ENCODE measurements at places on chromosomes 12 and 14.

DNA sequence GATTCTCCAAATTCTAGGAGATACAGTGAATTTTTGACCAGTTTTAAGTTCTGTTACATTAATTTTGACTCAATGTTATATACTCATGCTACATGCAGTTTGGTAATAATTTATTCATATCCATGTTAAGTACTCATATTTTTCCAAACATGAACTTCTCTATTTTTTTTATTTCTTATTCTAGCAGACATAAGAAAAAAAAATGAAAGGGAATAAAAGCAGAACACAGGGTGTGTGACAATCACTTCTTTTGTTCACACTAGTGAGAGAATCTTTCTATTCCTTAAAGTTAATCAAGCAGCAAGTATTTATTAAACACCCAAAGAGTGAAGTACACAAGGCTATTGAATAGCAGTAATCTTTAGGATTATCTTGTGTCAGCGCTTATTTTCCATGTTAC lies 171.1 kb upstream of the ATP2B1 start:
- DNase-seq = no peak

- DNase-seq = no peak
These were observed 32.3 kb upstream of the ATP23 start for GRCh38 chr12:57909056-57909455.

GRCh38 chr14:35123388-35123703 lies 994 bp downstream of the PRORP start:
- no peak for DNase-seq

DNA sequence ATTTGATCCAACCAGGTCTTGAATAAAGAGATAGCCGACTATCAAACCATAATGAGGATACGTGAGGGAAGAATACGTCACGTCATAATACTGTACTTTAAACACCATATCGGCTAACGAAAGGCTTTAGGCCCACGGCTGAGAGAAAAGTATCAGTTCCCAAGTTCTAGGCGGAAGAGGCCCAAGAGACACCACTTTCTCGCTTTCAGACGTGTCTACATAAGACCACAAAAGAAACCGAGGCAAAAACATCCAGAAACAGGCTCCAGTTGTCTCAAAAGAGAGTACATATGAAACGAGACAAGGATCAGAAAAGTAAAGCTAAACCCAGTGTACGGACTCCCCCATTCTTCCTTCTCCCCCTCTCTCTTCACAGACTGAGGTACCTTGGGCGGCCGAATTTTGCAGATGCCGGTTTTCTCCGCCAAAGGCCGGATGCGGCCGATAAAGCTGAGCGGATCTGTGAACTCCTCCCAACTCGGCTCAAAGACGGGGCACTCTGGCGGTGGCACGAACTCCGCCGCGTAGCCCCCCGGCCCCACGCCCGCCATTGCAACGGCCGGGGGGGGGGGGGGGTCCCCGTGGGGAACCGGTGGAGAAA lies 479 bp downstream of the KDM5A start:
- no peak for DNase-seq

GRCh38 chr12:118065380-118065779 lies 4.4 kb upstream of the WSB2 start:
- no peak for DNase-seq

GRCh38 chr14:75646762-75647161 lies 13.9 kb downstream of the ERG28 start:
- DNase-seq = no peak

- DNase-seq = no peak
These were observed 93.3 kb downstream of the FIGNL2 start for GRCh38 chr12:51755251-51755650.

DNA sequence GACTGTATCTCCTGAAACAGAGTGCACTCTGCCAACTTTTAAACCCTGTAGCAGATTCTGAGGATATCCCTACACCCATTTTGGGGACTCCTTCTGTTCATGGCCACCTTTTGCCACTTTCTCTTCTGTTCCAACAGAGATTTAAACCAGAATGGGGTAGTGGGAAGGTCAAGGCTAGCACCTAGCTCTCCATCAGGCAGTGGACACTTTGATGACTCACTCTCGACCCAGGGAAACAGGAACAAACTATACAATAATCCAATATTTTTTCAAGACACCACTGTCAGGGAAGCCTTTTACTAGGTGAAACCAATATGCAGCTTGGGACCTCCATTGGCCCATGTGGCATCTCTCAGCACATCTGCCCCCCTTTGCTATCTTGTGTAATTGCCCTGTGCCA lies 103.6 kb downstream of the DAAM1 start:
- DNase-seq = no peak

DNA sequence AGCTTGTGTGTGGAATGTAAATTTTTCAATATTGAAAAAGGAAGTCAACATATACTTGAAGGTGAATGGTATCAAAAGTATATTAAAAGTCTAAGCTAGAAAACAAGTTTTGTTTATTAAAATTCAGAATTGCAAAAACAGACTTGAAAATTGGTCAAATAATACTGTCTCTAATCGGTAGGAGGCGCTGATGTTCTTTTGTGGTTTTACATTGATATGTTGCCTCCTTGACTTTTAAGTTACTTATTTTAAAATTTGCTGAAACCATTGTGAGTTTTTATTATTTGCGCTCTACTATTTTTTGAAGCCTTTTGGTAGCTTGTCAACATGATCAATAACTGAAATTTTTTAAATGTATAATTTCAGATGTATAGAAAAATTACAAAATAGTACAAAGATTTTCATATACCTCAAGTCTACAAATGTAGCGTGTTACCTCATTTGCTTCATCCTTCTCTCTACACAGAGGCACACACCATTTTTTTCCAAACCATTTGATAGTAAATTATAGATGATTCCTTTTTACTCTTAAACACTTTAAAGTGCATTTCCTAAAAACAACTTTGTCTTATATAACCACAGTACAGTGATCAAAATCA lies 6.9 kb downstream of the RTRAF start:
- no peak for DNase-seq

DNA sequence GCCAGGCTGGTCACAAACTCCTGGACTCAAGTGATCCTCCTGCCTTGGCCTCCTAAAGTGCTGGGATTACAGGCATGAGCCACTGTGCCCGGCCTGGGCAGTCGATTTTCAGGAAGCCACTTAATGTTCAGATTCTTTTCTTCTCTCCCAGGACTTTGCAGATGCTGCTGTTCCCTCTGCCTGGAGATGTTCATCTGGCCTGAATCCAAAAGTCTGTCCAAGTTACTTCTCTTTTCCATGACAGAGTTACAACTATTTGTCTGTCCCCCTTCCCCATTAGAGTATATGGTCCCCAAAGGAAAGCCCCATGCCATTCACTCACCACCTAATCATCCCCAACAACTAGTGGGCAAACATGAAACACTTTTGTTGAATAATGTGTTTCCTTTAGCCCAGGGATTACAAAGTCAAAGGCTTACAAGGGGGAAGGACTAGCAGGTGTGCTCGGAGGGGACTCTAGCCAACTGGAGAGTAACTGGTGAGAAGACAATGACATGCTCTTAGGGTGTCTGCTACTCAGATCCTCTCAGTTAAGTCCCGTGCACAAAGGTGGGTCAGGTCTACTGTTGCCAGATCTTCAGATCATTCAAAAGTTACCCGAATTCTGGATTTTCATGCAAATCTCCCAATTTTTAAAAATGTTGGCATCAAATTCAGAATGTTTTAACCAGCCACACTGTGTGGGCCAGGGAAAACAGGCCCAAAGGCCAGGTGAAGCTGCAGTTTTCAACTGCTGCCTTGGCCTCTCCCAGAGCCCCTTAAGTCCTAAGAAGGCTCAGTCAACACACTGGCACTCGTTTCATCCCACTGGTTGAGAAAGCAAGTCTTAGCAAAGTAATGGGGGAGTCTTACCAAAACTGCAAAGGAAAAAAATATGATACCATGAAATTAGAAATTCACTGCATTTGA lies 29.6 kb downstream of the NUDT4 start:
- DNase-seq = no peak

- no peak for DNase-seq
These were observed 125.5 kb upstream of the DCN start for GRCh38 chr12:91307957-91308670.

DNA sequence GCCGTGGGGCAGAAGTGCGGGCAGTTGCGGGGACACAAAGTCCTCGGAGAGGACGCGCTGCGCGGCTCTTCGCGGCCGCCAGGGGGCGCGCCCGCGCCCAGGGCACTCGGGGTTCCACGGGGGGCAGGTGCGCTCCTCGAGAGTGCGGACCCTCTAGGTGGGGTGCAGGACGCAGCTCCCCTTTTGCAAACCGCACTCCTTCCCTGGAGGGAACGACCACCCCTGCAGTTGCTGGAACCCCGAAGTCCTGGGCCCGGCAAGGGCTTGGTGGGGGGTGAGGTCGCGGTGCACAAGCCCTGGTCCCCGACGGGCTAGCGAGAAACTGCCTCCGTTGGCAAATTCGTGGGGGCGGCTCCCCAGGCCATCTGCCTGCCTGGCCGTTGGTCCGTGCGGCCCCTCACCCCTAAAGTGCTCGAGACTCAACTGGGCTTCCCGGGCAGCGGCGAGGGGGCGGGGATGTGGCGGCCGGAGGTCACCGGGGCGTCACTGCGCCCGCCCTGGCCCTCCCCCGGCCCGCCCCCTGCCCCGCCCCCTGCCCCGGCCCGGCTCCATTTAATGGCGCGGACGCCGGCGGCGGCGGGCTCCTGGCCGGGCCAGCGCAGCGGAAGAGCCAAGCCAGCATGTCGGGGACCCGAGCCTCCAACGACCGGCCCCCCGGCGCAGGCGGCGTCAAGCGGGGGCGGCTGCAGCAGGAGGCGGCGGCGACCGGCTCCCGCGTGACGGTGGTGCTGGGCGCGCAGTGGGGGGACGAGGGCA lies at the start of gene ADSS1:
ADSS1 (plus strand) TSS at position 579 of the 756 bp plus-strand sequence; CDS start at position 621, 42 bp downstream.
- DNase-seq = no peak

DNA sequence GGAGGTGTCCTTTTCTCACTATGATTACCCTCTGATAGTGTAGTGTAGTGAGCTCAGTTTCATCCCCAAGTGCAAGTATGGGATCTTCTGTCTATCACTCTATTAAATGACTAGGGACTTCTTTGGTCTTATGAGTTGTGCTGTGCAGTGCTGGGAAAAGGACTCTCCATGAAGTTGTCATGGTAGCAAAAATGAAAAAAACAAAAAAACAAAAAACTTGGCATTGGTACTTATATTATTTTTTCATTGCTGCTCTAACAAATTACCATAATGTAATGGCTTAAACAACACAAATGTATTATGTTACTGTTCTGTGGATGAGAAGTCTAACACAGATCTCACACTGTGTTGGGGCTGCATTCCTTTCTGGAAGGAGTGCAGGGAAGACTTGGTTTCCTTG lies 393.1 kb upstream of the NOVA1 start:
- DNase-seq = no peak

DNA sequence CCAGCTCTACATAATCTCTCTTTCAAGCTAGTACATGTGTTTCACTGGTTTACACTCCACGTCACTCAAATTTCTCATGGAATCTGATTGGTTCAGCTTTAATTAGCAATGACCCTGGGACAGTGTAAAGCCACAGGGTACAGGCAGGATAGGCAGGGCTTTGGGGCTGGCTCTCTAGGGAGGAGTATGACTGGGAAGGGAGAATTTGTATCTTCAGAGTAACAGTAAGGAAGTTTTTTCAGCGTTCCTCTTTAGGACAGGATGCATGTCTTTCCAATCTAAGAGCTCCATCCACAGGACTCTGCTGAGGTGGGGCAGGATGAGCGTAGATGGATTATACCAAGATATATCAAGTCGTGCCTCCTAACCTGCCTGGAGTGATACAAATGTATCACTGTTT lies 112.0 kb upstream of the CLEC14A start:
- DNase-seq = no peak

- DNase-seq = no peak
These were observed 966 bp downstream of the BICD1 start for GRCh38 chr12:32107359-32108267.

- no peak for DNase-seq
These were observed 8.1 kb upstream of the ITPR2 start for GRCh38 chr12:26841085-26841484.

DNA sequence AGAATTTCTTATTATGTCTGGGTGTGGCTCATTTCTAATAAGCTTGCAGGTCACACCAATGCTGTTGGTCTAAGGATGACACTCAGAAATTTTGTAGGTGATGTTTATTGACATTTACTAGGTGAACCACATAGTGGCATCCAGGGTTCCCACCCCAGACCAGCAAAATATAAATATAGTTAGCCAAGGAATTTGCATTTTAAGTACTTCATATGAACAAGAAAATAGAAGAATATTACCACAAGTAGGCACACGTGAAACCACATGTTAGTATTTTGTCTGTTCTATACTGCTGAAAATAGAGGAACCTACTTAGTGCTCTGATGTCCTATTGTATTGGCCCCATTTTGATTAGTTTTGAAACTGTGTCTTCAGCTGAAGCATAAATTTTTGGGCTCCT lies 71.1 kb downstream of the USP15 start:
- DNase-seq = no peak

DNA sequence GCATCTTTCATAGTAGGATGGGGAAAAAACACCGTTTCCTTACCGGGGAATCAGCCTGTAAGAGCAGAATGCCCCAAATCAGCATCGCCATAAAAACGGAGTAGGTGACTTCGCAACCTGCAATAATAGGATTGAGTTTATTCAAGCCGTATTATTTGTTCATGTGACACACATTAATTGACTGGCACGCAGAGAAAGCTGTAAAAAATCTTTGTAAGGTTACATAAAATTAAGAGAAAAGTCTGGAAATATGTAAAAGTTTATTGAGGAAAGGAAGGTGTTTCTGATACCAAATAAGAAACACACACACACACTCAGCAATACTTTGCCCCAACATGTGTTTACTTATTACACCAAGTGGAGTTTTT lies 628 bp upstream of the CAPRIN2 start:
- DNase-seq = no peak

DNA sequence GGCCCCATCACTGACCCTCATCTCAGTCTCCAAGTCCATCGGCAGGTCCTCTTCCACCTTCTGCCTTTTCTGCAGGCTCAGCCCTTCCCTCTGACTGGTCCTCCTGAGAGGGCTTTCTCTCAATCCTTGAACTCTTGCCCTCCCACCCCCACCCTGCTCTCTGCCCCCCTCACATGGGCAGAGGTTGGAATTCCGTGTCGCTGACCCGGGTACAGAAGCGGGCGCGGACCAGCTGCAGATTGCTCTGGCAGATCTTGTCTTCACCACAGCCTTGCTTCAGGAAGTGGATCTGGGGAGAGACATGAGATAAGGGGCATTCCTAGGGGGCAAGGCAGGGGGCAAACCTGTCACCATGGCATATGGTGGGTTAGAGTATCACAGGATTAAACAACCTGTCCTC lies 12.4 kb downstream of the ITGA7 start:
- DNase-seq = no peak

DNA sequence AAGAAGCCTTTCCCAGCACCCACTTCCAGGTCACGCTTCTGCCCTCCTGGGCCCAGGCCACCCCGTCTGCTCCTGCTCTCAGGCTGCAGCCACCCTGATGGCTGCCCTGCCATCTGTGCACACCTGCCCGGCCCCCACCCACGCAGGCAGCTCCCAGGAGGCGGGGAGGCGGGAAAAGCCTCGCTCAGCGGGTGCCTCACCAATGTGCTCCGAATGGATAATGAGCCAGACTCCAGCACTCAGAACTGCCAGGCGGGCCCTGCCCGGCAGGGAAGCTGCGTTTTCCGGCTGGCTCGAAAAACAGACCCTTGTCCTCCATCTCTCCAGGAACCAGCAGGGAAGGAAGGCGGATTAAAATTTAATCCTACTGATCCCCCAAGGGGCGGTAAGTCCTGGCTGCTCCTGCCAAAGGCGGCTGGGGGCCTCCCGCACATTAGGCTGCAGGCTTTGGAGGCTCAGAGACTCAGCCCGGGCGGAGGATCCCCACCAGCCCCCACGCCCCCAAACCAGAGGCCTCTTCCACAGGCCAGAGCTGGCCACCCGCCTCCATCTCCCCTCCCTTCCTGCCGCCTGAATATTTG lies 104.0 kb downstream of the NCOR2 start:
- DNase-seq = no peak

Measured in GM04504 (cell line).